ENCODE measurements at places on chromosomes 7 and 10. TPM values are rescaled to one million over a fixed set of nuclear protein-coding genes. Genes with fewer than 3 reads are reported as not detected.

SLC25A40 gene
- total RNA-seq: 11.3 TPM

STEAP4 gene
- total RNA-seq: 0.16 TPM

TWIST1 gene
- 1.3 TPM for total RNA-seq

FAM131B gene
- total RNA-seq: 1.7 TPM

CYP2C19 gene
- 0.20 TPM for total RNA-seq

BTBD16 gene
- total RNA-seq: not detected

NAT16 gene
- total RNA-seq: 3.8 TPM
